Gastrocnemius medialis (tissue), 4 donors: ENCODE measurements at places on chromosomes 3 and 15. TPM values are rescaled to one million over a fixed set of nuclear protein-coding genes. Genes with fewer than 3 reads are reported as not detected.

DNA sequence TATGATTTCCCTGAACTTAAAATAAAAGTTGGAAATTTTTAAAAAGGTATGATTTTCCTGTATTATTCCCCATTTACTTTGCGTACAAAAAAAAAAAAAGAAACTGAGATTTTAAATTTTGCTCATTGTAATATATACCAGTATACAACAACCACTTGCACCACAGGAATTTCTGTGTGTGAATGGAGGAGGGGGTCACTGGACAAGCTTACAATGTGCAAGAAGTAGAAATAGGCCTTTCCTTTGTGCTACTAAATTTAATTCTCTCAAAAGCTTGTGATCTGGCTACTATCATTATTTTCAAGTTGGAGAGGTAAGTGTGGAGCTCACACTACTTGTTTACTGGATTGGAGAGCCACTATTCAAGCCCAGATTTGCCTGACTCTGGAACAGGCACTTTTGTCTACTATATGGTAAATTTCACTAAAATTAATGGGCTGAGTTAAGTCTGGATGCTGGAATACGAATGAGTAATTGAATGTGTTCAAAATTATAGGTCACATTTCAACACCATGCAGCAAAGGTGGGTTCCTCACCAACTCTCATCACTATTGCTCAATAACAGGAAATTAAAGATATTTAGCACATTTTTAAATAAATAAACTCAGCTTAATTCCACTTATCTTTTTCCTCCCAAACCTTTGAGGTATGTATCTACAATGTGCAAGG, 148.0 kb upstream of the MBNL1 start:
- no peak for DNase-seq

GRCh38 chr3:17013571-17013970, 128.8 kb downstream of the PLCL2 start:
- DNase-seq: no peak

IL5RA gene
- not detected for total RNA-seq

C2CD4B gene
- 3.2 TPM for total RNA-seq

HGD gene
- not detected for total RNA-seq

DNA sequence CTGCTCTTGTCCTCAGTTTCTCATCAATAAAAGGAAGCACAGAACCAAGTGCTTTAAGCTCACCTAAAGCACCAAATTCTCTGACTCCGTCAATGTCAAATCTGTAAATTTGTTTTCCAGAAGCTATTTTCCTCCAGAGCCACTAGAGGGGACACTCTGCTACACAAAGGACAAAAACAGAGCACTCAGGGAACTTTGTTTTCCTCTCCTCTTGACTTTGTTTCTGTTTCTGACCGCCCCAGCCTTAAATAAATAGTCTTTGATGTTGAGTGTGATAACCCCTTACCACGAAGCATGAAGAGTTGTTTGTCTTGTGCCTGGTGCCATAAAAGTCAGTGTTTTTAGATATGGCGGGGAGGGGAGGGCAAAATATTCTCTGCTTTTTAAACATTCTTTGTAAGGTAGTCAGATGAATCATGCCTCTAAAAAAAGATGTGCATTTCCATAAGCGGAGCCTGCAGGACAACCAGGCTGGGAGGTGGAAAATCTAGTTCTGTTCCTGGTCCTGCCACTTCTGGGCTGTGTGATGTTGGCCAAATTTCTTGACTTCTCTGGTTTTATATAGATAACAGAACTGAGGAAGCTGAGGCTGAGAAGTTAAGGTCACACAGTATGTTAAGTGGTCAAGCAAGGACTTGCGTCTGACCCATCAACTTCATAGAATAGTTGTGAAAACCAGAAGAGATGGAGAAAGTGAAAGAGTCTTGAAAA, 7.3 kb upstream of the ZBTB38 start:
- DNase-seq: no peak

SQOR gene
- 140 TPM for total RNA-seq

- no peak for DNase-seq
These were observed 57.4 kb downstream of the APBA2 start for GRCh38 chr15:28943146-28943545.

DNA sequence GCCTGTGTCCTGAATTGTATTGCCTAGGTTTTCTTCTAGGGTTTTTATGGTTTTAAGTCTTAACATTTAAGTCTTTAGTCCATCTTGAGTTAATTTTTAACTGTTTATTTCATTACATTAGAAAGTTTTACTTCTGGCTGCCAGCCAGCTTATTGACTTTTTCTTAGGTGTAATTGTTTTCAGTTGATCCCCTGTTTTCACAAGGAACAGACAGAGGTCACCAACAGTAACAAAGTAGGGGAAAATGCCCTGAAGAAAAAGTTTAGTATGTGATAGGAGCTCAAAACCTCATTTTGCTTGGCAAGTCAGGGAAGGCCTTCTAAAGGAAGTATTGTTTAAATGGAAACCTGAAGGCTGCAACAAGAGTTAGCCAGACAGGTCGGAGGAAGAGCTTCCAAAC, 10.4 kb downstream of the WDR48 start:
- DNase-seq: no peak

GRCh38 chr3:131242201-131242600, 139.4 kb upstream of the NUDT16 start:
- no peak for DNase-seq

KBTBD8 gene
- 8.0 TPM for total RNA-seq

- DNase-seq: no peak
These were observed 62.7 kb upstream of the SLCO3A1 start for GRCh38 chr15:91790836-91791235.

GRCh38 chr15:69491038-69491505, 38.5 kb downstream of the RPLP1 start:
- peak; percentile 68 for DNase-seq

CAPN3 gene
- total RNA-seq: 131 TPM

DNA sequence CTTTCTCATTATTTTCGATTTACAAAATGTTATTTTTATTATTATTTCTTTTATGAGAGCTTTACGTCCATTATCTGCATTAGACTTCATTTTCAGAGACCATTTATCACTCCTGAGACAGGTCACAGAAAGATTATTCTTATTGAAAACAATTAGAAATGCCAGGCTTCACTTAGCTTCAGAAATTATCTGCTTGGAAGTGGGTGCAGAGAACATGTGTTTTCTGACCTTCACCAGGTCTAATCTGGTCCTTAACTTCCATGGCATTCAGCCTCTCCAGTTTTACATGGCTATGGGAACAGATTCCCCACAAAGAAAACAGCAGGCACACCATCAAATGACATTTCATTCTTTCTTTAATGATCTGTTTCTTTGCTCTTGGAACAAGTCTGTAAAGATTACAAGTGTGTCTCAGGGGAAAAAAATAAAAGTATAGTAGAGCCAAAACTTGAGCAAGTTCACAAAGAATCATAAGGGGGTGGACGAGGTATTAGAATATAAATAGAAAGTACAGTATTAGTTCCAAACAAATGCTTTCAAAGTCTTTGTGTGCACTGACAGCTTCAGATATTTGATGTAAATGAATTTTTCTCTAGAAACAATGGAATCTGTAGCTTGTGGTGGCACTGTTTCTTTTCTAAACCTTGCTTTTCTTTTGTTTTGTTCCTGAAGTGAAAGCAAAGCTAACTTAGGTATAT, 294.2 kb upstream of the MEIS2 start:
- no peak for DNase-seq

- DNase-seq: no peak
These were observed 29.8 kb upstream of the CHL1 start for GRCh38 chr3:166799-167198.

PLSCR2 gene
- total RNA-seq: not detected

CMC1 gene
- total RNA-seq: 27.6 TPM

DNA sequence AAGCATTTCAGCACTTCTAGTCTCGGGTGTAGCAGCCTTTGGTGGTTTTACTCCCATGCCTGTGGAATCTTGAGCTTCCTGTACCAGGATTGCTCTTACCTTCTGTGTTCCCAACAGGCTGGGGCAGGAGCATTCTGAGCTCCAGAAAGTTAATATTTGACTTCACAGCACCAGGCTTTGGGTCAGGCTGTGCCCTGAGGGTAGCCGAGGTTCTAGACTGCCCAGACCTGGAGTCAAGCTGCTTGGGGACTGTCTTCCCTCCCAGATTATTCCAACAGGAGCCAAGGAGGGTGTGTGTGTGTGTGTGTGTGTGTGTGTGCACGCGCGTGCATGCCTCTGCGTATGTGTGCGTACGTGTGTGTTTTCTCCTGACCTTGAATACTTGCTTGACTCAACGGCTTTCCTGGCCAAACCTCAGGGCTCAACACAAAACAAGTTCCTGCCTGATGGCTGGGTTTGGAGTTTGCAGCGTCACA, 94.8 kb downstream of the FLNB start:
- DNase-seq: no peak

GRCh38 chr3:163852233-163852632, 1226.1 kb downstream of the SI start:
- DNase-seq: no peak

- no peak for DNase-seq
These were observed 32.5 kb upstream of the TMOD3 start for GRCh38 chr15:51796847-51797401.

MME gene
- 67.3 TPM for total RNA-seq

NKIRAS1 gene
- 42.1 TPM for total RNA-seq

SNTN gene
- not detected for total RNA-seq

HYAL1 gene
- 10.9 TPM for total RNA-seq

DNA sequence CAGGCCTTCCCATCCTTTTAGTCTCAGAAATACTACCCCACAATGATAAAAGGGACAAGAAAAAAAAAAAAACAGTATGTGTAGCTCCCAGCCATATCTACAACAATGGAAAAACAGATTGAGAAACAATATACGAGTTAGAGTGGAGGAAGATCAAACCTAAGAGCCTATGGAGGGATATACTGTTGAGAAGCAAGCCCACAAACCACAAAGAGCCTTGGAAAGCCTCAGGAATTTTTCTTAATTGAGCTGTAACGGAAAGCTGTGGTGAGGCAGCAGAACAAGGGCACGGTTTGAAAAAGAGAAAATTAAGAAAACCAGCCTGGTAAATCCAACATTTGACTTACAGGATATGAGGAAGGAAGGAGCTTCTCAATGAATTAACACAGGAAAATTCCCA, 21.4 kb downstream of the KPNA1 start:
- DNase-seq: no peak

CCDC174 gene
- 14.4 TPM for total RNA-seq

DNA sequence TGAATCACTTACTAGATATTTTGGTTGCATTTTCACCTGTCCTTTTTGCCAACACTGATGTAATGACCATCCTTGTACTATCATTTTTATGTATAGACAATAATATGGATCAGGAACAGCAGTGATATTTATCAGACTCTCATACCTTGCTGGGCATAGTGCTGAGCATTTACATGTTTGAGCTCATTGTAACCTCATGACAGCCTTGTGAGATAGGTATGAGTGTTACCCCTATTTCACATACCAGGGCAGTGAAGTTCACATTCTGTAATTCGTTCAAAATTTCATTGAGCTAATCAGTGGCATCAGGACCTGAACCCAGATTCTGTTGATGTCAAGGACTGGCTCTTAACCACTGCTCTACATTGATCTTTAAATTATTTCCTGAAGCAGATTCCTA, 221.5 kb upstream of the TBL1XR1 start:
- no peak for DNase-seq

LSAMP gene
- total RNA-seq: not detected

GRCh38 chr15:93895976-93896770, 335.2 kb upstream of the MCTP2 start:
- no peak for DNase-seq

GRCh38 chr3:55571913-55572312, 84.8 kb upstream of the WNT5A start:
- peak; percentile 12 for DNase-seq

- DNase-seq: no peak
These were observed 75.2 kb downstream of the RHCG start for GRCh38 chr15:89421219-89421618.

NR1I2 gene
- 0.18 TPM for total RNA-seq

DNA sequence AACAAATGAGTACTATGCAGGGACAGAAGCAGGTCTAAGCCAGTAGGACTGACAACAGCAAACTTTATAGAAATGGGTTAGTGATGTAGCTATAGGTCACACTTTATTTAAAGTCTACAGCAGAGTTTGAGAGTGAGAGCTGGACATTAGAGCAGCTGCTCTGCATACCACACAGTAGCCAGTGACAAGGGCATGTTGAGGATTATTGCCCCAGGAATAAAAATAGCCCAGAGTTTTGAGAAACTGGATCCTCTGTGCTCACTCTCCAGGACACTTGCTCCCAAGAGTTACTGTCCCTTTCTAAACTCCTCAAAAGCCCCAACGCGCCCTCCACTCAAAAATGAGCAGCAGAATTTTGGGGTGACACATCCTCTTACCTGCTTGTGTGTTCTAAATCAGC, 21.1 kb downstream of the LRTM1 start:
- DNase-seq: peak; percentile 41

- no peak for DNase-seq
These were observed 38.5 kb downstream of the EPHB1 start for GRCh38 chr3:134833453-134834163.

DNA sequence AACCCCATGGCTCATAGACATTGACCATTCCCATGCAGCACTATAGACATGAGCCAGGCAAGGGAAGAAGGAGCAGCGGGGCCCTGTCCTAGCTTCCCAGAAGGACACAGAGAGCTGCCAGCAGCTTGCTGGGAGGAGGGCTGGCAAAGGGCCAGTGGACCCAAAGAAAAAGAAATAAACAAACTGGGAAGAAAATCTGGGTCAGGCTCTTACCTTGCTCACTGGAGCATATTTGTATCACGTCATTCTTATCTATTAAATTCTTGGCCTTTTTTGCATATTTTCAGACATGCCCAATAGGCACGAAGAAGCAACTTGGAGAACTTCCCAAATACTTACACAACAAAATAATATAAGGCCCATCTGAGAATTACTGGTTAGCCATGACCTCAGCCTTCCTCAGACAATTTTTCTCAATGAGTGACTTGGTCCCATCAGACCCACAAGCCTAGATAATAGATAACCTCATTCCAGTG, 28.4 kb downstream of the RASGRP1 start:
- DNase-seq: no peak

DNA sequence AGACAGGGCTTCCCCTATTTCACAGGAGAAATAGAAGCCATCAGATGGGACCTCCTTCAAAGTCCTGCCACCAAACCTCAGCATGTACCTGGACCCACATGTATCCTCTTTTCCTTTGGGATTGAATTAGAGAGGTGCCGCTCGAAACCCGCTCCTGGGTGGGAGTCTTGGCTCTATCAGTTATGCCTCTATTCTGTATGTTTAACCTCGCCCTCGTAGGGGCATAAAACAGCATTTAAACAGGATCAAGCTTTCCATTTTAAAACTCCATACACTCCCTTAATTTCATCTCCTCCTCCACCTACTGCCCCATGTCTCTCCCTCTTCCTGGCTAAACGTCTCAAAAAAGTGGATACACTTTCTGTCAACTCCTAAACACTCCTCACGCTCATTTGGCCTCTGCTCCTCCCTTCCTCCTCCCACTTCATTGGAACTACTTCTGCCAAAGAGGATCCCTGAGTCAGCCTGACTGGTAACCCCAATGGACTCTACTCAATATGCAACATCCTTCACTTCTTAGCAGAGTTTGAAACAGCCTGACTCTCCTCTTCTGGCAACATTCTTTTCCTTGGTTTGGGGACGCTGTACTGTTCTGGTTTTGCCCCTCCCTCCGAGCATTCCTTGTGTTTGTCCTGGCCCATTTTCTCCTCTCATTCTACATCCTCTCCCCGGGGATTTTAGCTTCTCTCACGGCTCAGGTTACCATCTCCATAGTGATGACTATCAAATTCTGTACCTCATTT, 23.0 kb upstream of the MUC20 start:
- DNase-seq: no peak
